ENCODE measurements at places on chromosomes 11 and 22.

GRCh38 chr11:125179895-125180294, 15.3 kb downstream of the PKNOX2 start:
- no peak for DNase-seq

GRCh38 chr22:38078046-38078840, 5.7 kb downstream of the SLC16A8 start:
- DNase-seq: no peak

GRCh38 chr22:17578136-17578754, 14.9 kb downstream of the SLC25A18 start:
- peak; percentile 13 for DNase-seq

- no peak for DNase-seq
Observed at GRCh38 chr22:26756675-26757293, 99.4 kb downstream of the MIAT start.

DNA sequence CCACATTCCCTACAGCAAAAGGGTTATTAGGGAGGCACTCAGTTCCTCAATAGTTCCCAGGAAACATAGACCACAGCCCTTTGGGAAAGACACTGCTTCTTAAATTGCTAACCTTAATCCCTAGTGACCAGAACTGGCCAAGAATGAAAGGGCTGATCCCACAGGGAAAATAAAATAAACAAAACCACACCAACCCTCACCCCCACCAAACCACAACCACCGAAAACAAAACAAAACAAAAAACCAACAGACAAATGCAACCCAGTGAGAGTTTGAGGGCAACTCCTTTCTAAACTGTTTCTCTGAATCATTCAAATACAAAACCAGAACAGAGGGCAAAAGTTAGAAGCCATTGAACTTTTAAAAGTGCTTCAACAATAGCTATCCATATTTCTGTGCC, 57.2 kb downstream of the NAV2 start:
- DNase-seq: no peak

DNA sequence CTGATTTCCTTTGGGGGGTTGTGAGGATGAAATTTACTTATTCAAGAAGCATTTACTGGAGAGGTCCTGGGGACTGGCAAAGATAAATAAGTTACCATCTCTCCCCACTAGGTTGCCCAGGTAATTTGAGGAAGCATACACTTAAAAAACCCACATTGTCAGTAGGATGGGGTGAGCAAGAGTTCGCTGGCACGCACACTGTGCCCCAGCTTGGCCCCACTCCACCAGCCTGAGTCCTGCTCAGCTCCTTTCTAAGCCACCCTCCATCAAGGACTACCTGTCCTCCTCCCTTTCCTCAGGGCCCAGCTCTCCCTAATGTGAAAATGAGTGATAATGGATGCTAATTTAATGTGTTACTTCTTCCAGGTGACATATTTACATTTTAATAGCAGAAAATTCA, 216.5 kb upstream of the PLET1 start:
- DNase-seq: no peak

- DNase-seq: no peak
Observed at GRCh38 chr11:27916541-27917100, 191.3 kb downstream of the KIF18A start.

- no peak for DNase-seq
Observed at GRCh38 chr22:39598017-39598965, 27.7 kb downstream of the CACNA1I start.
